ENCODE measurements at places on chromosomes 12 and 14.

DNA sequence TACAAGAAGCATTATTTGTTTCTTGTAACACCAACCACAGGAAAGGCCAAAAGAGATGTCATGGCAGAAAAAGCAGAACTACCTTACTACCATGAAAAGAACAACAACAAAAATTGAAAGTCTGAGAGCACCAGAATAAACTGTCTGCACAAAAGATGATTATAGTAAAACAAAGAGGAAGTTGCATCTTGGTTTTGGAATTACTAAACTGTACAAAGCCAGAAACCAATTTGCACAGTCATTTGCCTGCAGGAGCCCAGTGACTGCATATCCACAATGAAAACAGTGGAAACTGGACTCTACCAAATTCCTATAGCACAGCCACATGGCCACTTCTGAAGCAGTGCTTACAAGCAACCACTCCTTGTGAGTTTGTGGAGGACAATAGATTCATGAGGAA lies 276.2 kb downstream of the SSPN start:
- DNase-seq = peak; percentile 4

GRCh38 chr12:111443586-111443985 lies 37.9 kb downstream of the SH2B3 start:
- DNase-seq = no peak

DNA sequence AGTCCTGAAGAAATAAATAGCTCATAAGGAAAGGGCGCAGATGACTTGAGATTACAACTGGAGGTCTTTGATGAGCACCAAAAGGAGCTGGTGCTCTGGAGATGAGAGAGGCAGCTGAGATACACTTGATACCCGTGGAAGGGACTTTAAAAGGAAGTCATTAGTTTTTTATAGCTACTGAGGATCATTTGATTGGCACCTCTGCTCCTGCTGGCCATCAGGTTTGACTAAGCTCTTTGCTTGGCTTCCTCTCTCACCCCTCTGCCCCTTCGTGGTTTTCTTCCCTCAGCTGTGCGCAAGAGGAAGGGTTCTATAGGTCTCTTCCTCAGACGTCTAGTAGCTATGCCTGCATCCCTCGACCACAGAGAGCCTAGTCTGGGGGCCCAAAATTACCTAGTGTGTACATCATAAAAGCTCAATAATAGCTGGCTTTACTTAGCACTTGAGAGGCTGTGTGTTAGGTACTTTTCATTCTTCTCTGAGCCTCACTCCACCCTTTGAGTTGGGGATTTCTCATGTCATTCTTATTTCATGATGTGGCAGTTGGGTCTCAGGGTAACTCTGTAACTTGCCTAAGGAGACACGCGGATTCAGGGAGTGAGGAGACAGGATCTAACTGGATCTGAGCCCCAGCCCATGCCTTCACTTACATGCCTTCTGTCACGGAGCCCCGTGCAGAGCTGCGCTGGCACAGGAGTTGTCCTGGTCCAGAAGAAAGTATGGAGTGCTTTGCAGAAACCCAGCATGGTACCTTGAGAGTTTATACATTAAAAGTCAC lies 68.4 kb upstream of the ASPG start:
- no peak for DNase-seq

- DNase-seq = no peak
These were observed 20.7 kb downstream of the SLC6A12 start for GRCh38 chr12:193261-193660.

DNA sequence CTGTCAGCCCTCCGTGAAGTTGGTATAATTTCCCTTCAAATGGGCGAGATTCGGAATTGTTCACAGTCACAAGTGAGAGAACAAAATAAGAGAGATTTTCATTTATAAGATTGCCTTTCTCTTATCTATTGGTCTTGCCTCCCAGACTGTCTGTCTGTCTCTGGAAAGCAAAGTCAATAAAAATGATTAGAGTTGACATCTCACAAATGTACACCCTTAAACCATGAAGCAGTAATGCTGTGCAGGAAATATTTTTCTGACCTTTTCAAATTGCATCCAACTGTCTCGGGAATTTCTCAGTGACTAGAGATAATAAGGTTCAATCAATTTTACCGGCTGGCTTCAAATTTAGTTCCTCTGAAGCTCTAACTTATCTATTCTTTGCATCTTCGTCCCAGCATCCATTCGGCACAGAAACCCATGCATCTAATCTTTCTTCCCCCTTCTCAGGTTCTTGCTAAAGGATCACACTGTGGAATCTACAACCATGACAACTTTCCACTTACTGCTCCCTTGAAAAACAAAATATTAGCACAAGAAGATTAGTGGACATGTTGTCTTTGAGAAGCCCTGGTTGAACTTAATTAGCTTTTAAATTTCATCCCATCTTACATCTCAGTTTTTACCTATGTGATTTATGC lies 93.1 kb downstream of the RMST start:
- no peak for DNase-seq

DNA sequence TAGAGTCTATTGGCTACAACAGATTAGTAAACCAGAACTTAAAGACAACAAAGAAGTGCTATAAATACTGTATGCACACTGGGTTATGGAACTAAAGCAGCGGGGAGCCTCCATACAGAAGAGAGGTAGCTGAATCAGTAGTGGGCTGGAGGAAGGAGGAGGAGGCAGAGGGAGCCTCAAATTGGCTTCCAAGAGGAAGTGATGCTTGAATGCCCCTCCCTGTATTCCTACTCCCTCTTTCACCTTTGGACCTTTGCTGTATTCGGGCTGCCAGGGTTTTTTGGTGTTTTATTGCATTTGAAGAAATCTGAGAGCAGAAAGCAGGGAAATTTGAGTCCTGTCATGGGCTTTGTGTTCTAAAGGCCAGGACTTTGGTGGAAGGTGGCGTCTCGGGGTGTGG lies 104.0 kb upstream of the PTPRB start:
- no peak for DNase-seq

- no peak for DNase-seq
These were observed 15.5 kb downstream of the CMKLR1 start for GRCh38 chr12:108323581-108323980.

GRCh38 chr12:41234692-41235091 lies 46.6 kb downstream of the PDZRN4 start:
- no peak for DNase-seq

- no peak for DNase-seq
These were observed 18.1 kb downstream of the CAMKK2 start for GRCh38 chr12:121278169-121279070.

DNA sequence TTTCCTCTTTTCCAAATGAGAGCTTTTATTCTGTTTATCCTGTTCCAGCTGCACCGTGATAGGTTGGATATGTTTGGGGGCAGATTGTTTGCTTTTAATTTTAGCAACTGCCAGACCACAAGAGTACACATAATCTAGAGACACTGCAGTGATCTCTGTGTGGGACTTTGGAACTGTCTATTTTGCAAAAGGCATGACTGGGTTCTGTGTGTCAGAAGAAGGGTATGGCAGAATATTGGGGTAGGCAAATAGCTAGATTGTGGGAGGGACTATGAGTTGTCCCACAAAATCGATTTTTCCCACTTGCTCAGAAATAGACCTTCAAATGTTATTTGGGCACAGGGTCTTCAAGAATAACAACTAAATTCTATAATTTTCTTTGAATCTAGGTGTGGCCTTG lies 275.9 kb upstream of the KITLG start:
- DNase-seq = no peak

DNA sequence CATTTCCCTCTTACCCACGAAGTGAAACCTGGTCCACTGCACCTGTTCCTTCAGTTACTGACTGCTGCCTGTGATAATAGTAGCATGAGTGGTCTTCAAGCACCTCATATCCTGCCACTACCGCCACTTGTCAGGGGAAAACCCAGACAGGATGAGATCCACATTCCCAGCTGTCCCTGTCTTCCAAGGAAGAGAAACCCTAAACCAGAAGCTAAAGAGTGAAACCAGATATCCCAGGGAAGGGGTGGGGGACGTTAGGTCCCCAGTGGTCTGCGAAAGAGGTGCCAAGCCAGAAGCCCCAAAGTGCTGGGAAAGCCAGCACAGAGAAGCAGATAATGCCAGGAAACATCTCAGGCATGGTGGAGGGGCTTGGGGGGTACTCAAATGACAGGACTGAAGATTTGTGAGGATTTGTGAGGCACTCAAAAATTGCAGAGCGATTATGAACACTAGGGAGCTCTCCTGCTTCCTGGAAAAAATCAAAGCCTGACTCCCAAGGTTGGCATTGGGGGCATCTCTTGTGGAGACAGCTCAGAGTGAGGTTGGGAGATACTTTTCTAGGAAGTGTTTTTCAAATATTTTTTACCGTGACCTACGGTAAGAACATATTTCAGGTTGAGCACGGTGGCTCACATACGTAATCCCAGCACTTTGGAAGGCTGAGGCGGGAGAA lies 77.9 kb downstream of the TMEM30B start:
- no peak for DNase-seq

DNA sequence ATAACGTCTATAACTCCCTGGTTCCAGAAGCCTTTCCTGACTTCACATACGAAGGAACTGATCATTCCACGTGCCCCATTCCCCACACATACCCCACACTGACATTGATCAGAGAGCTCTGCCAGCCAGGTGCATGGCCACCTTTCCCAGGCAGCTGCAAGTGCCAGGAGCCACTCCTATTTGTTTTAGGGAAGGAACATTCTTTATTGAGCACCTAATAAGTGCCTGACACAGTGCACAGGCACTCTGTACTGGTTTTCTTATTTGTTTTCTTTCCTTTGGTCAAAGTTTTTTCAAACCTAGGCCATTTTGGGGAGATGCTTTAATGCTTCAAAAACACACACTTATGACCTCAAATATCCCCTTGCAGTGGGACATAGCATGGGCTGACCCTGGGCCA lies 50.0 kb downstream of the PITPNM2 start:
- no peak for DNase-seq

GRCh38 chr12:111201036-111201435 lies 167.9 kb downstream of the PHETA1 start:
- DNase-seq = no peak

DNA sequence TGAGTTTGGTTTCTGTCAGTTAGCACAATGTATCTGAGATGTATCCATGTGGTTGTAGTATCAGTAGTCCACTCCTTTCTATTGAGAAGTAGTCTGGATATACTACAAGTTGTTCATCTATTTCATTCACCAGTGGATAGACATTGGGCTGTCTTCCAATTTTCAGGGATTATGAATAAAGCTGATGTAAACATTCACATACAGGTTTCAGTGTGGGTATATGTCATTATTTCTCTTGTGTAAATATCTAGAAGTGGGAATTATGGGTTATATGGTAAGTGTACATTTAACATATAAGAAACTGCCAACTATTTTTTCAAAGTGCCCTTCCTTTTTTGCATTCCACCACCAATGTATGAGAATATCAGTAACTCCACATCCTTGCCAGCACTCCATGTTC lies 35.9 kb downstream of the PHLDA1 start:
- DNase-seq = no peak

DNA sequence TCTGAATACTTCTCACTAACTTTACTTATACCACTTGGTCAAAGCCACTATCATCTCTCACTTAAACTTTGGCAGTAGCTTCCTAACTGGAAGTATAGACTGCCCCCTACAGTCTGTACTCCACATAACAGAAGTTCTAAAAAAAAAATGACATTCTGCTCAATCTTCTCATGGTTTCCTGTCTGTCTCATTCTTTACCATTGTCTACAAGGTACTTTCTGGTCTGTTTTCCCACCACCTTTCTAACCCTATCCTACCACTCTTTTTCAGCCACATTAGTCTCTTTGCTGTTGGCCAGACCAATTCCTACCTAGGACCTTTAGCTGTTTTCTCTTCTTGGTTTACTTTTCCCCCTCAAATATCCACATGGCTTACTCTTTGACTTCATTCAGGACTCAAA lies 14.7 kb downstream of the CPSF6 start:
- DNase-seq = no peak

DNA sequence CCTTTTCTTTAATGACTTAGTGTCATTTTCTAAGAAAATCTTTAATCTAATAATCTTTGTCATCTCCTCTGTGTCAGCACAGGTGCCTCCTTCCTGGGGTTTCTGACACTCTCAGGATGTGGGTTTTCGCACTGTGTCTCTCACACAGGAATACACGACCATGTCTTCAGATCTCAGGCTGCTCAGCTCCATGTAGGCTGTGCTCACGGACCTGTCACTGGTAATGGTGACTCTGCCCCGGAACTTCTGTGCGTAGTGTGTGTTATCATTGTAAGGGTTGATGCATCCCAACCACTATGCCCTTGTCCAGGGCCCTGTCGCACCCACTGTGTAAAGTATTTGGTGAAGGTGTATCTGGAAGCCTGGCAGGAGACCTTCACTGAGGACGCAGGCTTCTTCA lies 647.8 kb downstream of the TMEM121 start:
- DNase-seq = no peak

- no peak for DNase-seq
These were observed 2.9 kb upstream of the PCNX1 start for GRCh38 chr14:70904373-70904772.

DNA sequence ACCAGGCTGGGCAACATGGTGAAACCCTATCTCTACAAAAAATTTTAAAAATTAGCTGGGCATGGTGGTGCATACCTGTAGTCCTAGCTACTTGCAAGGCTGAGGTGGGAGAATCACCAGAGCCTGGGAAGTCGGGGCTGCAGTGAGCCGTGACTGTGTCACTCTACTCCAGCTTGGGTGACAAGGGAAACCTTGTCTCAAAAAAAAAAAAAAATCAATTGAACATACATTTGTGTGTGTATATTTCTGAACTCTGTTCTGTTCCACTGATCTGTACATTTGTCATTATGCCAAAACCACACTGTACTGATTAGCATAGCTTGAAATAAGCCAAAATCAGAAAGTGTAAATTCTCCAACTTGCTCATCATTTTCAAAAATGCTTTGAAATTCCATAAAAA lies 254.6 kb downstream of the SOX5 start:
- DNase-seq = no peak

DNA sequence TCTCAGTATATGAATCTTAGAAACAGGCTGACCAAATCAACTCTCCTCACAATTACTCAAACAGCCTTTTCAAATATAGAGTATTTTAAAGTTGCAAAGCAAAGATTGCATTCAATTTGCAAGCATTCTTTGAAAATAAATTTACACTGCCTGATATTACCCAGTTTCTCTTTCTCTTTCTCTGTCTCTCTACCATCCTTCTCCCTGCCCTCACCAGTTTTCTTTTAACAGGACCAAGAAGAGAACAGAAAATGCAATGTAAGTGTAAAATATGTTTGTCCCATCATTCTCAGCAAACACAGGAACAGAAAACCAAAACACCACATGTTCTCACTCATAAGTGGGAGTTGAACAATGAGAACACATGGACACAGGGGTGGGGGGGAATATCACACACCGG lies 520.3 kb upstream of the USP15 start:
- DNase-seq = no peak
